ENCODE measurements at places on chromosomes 3 and 15. TPM values are rescaled to one million over a fixed set of nuclear protein-coding genes. Genes with fewer than 3 reads are reported as not detected.

GOLGA8S gene
- 0.50 TPM for total RNA-seq

EXD1 gene
- not detected for total RNA-seq

GRCh38 chr3:127325629-127325961 is 37.7 kb upstream of the PRR20G start:
- no peaks in the 10 kb centered on the region for H3K4me1 ChIP-seq
- H3K27me3 ChIP-seq: peaks cover 49% of the 10 kb centered on the region
- H3K27ac ChIP-seq: no peak overlapping the region
- no peaks in the 10 kb centered on the region for H3K36me3 ChIP-seq

DNA sequence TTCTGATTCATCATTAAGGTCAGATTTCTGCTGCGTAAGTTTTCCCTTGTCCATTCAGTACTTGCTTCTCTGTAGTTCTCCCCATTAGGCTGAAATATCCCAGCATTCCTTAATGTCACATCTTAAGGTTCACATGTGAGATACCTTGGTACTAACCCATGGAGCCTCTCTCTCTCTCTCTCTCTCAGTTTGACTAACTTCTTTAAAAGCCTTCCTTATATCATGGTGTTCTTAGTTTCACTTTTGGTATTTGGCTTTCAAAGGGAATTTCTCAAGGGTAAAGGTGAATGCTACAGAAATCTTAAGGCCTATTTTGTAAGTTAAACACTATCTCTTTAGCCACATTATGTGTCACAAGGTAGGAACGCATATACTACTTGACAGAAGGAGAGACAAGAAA is 427.3 kb upstream of the ZNF717 start:
- H3K27ac ChIP-seq: no peak overlapping the region
- H3K27me3 ChIP-seq: no peaks in the 10 kb centered on the region
- peaks cover 17% of the 10 kb centered on the region for H3K36me3 ChIP-seq
- H3K4me1 ChIP-seq: no peaks in the 10 kb centered on the region
- H3K4me3 ChIP-seq: no peak overlapping the region

DNA sequence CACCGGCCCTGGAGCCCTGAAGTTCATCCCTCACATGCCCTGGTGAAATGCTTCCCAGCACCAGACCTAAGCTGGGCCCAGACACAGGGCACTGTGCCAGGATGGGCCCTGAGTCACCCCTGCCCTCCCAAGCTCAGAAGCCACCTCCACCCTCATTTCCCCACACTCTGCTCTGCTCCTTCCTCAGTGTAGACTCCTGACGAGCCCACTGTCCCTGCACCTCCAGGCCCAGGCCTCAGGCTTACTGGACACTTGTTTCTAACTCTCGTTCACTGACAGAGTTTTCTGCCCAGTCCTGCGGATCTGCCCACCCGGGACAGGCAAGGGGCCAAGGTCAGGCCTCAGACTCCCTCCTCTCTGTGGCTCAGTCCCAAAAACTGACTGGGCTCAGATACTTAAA is 112.6 kb upstream of the RNF7 start:
- H3K27me3 ChIP-seq: no peaks in the 10 kb centered on the region
- no peak for DNase-seq
- no peak overlapping the region for H3K4me3 ChIP-seq
- H3K36me3 ChIP-seq: no peaks in the 10 kb centered on the region

- H3K4me1 ChIP-seq: peaks cover 6% of the 10 kb centered on the region
- H3K27ac ChIP-seq: no peak overlapping the region
- no peaks in the 10 kb centered on the region for H3K36me3 ChIP-seq
- H3K4me3 ChIP-seq: no peak overlapping the region
Measured at GRCh38 chr3:169218314-169218983, 445.1 kb downstream of the MECOM start.

MTMR10 gene
- total RNA-seq: 24.7 TPM

DNA sequence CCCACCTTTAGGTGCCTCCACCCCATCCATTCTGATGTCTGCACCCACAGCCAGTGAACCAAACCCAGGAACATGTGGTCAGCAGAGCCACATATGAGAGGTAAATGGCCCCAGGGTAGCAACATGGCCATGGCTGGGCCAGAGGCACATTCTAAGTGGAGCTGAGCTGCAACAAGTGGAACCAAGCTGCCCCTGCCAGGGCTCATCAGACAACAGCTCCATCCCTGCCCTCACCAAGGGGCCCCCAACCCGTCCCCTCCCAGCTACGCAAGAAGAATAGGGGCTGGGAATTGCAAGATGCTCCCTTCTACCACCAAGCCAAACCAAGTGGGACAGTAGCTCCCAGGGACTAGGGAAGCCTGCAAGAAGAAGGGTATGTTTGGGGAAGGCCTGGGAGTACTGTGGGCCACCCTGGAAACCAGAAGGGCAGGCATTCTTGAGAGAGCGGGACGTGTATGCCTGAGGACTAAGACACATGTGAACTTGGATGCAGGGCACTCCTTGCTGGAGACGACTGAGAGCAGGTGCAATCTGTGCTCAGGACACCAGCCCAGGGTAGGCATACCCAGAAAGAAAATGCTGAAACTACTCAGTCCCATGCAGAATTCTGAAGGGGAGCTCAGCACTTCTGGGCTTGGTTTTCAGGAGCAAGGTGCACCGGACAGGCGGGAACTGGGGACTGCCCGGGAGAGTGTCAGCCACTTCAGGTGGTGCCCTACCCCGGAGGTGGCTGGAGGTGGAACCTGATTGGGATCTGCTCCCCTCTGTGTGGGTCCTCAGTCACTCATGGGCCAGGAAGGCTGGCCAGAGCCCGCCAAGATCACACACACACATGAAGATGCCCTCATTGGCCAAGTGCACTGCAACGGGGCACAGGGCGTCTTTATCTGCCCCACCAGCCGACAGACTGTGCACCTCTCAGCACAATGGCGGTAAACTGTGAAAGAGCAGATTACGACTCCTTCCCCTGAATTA is 9.5 kb downstream of the MYL3 start:
- no peaks in the 10 kb centered on the region for H3K36me3 ChIP-seq
- peaks cover 6% of the 10 kb centered on the region for H3K27me3 ChIP-seq
- no peak overlapping the region for H3K27ac ChIP-seq

DNA sequence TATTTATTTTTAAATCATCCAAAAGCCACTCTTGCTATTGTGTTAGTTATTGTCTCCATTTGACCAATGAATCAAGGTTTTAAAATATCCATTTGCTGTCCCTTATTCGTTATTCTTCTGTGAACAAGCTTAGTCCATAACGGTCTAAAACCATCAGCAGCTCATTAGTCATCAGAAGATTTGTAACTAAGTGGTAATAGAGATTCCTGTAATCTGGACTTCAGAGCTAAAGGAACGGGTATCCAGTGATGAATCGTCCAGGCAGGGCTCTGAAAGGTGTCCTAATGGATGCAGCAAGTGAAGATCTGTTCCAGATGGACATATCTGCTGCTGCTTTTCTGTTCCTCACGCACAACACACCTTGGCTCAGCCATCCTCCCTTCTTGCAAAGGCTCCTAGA is 362.7 kb upstream of the CFAP20DC start:
- H3K27me3 ChIP-seq: peaks cover 28% of the 10 kb centered on the region
- no peak overlapping the region for H3K27ac ChIP-seq

Data from mesothelial cell of epicardium (in vitro differentiated cells).